ENCODE measurements at places on chromosomes 3 and 15. TPM values are rescaled to one million over a fixed set of nuclear protein-coding genes. Genes with fewer than 3 reads are reported as not detected.

AADAC gene
- total RNA-seq: 1.3 TPM

HES1 gene
- total RNA-seq: 180 TPM

CX3CR1 gene
- total RNA-seq: 0.21 TPM

GOLGA6A gene
- total RNA-seq: not detected

TMCO5A gene
- not detected for total RNA-seq

TMEM39A gene
- total RNA-seq: 65.9 TPM

CSK gene
- total RNA-seq: 102 TPM

RNF7 gene
- total RNA-seq: 106 TPM

SNTN gene
- total RNA-seq: not detected

CHRM5 gene
- total RNA-seq: not detected

SLC22A13 gene
- 0.60 TPM for total RNA-seq

SLC12A1 gene
- total RNA-seq: 0.05 TPM

All from type B pancreatic cell (in vitro differentiated cells).